Activated T-cell treated with anti-CD3 and anti-CD28 coated beads for 24 hours (primary cell): ENCODE measurements at places on chromosomes 6 and 20.

GRCh38 chr6:160398674-160399271 is 50.6 kb downstream of the SLC22A3 start:
- DNase-seq, result no peak

GRCh38 chr6:107114926-107115694 is at the start of gene BEND3:
Gene BEND3, minus strand, starts transcription at chr6:107115515. Its CDS starts 16,230 bp downstream, at chr6:107099285.
- peak; percentile 8 for DNase-seq

GRCh38 chr6:149942461-149942829 is 631 bp downstream of the ULBP2 start:
- DNase-seq, result no peak

- no peak for DNase-seq
Observed at GRCh38 chr6:150967910-150968309, 102.4 kb downstream of the MTHFD1L start.

- no peak for DNase-seq
Observed at GRCh38 chr6:7911345-7911725, 747 bp upstream of the TXNDC5 start.

GRCh38 chr6:135994857-135995544 is 143.5 kb downstream of the PDE7B start:
- DNase-seq, result no peak

DNA sequence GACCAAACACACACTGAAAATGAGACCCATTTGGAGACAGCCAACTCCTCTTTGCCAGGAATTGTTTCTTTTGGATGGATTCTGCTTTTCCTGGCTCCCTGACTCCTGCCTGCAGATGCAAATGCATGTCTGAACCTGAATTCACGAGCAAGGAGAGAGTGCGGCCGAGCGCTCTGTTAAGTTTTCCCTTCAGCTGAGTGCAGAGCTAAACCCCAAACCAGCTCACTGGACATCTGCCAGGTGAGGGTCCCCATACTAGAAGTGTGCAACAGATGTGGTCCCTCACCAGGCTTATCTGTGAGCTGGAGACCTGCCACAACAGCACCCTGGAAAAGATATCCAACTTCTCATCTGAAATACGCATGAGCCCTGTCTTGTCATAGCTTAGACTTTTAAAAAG is 59.0 kb downstream of the CD164 start:
- DNase-seq, result no peak

GRCh38 chr20:5888041-5888440 is 62.3 kb downstream of the TRMT6 start:
- no peak for DNase-seq

DNA sequence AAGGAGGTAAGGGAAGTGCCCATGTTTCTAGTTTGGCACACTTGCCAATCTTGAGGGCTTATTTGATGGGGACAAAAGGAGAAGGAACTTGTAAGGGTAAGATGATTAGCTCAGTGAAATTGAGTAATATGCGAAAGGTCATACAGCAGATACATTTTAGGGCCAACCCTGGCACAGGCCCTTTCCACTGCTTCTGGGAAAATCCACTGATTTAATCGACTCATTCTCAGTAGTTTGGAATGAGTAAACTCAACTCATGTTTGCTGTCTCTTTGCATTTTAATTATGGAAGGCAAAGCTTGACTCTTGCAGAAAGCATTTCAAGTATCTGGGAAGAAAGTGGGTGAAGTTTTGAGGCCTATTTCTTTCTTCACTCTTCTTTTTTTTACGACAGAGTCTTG is 20.0 kb downstream of the PHF20 start:
- DNase-seq, result no peak
